CD14-positive monocyte (primary cell): ENCODE measurements at places on chromosomes 13 and 19. TPM values are rescaled to one million over a fixed set of nuclear protein-coding genes. Genes with fewer than 3 reads are reported as not detected.

Gene IGFL3
- polyA plus RNA-seq: not detected

Gene ANKRD24
- polyA plus RNA-seq: 0.76 and 0.79 TPM in 2 replicates

Gene NCCRP1
- polyA plus RNA-seq: not detected

Gene NKPD1
- polyA plus RNA-seq: 0.11 TPM in 2 replicates

Gene GAPDHS
- not detected for polyA plus RNA-seq

Gene SULT2A1
- polyA plus RNA-seq: not detected

Gene IL27RA
- 61.5 TPM for polyA plus RNA-seq

Gene PEG3
- polyA plus RNA-seq: 0.05 TPM

Gene MCEMP1
- 104 TPM for polyA plus RNA-seq

Gene FBXO46
- polyA plus RNA-seq: 3.8 TPM

Gene ZNF728
- not detected for polyA plus RNA-seq

Gene TEKTIP1
- not detected for polyA plus RNA-seq

Gene GPC6
- polyA plus RNA-seq: not detected

Gene FXYD1
- not detected for polyA plus RNA-seq

Gene ADGRE3
- polyA plus RNA-seq: 23.9 and 27.3 TPM in 2 replicates

Gene ZNF836
- polyA plus RNA-seq: 2.3 TPM

Gene DYRK1B
- polyA plus RNA-seq: 4.2 TPM

Gene PRRG2
- not detected for polyA plus RNA-seq

Gene NFIX
- 0.25 TPM for polyA plus RNA-seq

Gene C19orf81
- polyA plus RNA-seq: not detected

Gene BRSK1
- polyA plus RNA-seq: not detected

Gene TEX26
- not detected for polyA plus RNA-seq

Gene ZIK1
- polyA plus RNA-seq: 1.1 TPM

Gene CERS4
- 12.1 TPM for polyA plus RNA-seq

Gene ZNF573
- polyA plus RNA-seq: 0.61 and 1.5 TPM in 2 replicates

Gene RNF225
- not detected in 2 replicates for polyA plus RNA-seq

Gene SYNE4
- polyA plus RNA-seq: not detected

Gene KLK6
- not detected for polyA plus RNA-seq

Gene STK11
- polyA plus RNA-seq: 15.4 TPM

Gene ZNF677
- polyA plus RNA-seq: 2.1 TPM

Gene SIAH3
- polyA plus RNA-seq: not detected in 2 replicates

Gene ZNF470
- 0.40 TPM for polyA plus RNA-seq

Gene KLK1
- 0.66 TPM for polyA plus RNA-seq

Gene TPRX2
- not detected for polyA plus RNA-seq

Gene ADAMTSL5
- polyA plus RNA-seq: 0.09 and 0.10 TPM in 2 replicates

Gene ELAVL3
- polyA plus RNA-seq: 0.09 TPM in 1 of 2 replicates, not detected in the other

Gene KISS1R
- not detected for polyA plus RNA-seq

Gene CRLF1
- polyA plus RNA-seq: 0.19 TPM

Gene MYO1F
- polyA plus RNA-seq: 121 TPM

Gene DLL3
- polyA plus RNA-seq: not detected

Gene THAP8
- 6.0 TPM for polyA plus RNA-seq

Gene CACNA1A
- polyA plus RNA-seq: 0.09 TPM

Gene HCST
- polyA plus RNA-seq: 264 and 521 TPM in 2 replicates

Gene LRCH1
- 3.1 and 7.1 TPM in 2 replicates for polyA plus RNA-seq

Gene PTGER1
- not detected for polyA plus RNA-seq

Gene PRDX2
- 40.0 and 62.0 TPM in 2 replicates for polyA plus RNA-seq

Gene ZNF136
- polyA plus RNA-seq: 2.0 and 3.4 TPM in 2 replicates

Gene LINGO3
- polyA plus RNA-seq: 2.2 TPM

Gene ZNF493
- polyA plus RNA-seq: 2.1 TPM

Gene RFX2
- polyA plus RNA-seq: 5.7 TPM

Gene CLEC17A
- polyA plus RNA-seq: 2.4 and 2.6 TPM in 2 replicates

Gene TNNT1
- 41.9 TPM for polyA plus RNA-seq

Gene KCNC3
- polyA plus RNA-seq: 15.3 and 23.6 TPM in 2 replicates
